GM04503 (cell line): ENCODE measurements at places on chromosomes 7 and 10.

- no peak for DNase-seq
These were observed 55.3 kb downstream of the SCIN start for GRCh38 chr7:12625836-12626235.

GRCh38 chr10:47055386-47056246 is 144.4 kb downstream of the PTPN20 start:
- DNase-seq = no peak

GRCh38 chr10:33150889-33151288 is 183.6 kb downstream of the NRP1 start:
- DNase-seq = no peak

DNA sequence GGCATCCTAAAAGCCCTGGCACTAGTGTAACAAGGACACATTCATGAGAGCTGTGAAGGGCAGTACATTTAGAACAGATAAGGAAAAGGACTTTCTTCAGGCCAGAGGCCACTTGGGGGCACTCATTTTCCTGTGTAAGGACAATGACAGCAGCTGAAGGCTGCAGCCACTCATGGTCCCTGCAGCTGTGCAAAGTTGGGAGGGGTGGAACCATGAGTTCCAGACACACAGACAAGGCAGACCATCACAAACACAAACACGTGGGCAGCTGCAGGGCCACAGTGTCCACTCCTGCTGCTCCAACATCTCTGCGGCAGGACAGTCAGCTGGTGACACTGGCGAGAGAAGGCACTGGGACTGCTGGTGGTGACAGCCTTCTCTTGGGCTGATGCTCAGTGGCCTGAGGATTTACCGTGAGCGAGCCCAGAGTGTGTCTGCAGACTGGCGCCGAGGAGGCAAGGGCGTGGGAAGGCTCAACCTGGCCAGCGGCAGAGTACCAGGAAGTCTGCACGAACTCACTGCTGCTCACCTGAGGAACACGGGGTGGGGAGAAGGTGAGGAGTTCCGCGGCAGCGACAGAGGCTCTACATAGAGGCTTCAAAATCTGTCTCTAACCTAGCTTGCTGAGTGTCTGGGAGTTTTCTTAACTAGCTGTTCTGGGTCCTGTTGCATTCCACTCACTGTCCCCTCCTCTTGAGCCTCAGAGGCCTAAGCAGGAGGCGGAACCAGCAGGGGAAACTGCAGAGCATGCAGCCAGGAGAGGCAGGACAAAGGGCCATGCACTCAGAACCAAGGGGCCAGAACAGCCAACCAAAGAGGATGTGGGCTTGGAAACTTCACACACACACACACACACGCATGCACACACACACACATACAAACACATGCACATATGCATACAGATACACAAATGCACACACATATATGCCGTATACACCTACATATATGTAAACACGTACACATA is 76.5 kb upstream of the DDC start:
- no peak for DNase-seq

DNA sequence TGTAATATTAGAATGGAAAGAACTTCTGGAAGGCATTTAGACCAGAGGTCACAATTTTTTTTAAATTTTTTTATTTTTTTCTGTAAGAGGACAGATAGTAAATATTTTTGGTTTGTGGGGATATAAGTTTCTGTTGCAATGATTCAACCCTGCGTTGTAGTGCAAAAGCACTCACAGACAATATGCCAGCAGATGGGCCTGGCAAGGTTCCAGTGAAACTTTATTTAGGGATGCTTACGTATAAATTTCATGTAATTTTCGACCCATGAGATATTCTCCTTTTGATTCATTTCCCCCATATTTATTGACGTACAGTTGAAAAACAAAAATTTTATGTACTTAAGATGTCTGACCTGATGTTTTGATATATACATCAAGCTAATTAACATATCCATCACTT is 72.8 kb upstream of the NMT2 start:
- DNase-seq = no peak

DNA sequence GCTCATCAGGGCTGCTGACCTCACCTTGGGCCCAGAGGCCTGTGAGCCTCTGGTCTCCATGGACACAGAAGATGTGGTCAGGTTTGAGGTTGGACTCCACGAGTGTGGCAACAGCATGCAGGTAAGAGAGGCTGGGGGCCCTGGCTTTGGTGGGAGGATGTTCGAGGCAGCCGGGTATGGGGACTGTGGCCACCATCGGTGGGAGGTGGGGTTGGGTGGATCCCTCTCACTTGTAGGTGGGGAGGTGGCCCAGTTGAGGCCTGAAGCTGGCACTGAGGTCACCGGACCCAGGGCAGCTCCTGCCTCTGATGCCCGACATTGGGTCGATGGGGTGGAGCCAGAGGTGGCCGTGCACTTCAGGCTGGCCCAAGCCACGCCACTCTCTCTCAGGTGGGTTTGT is 406 bp downstream of the ZP3 start:
- no peak for DNase-seq

DNA sequence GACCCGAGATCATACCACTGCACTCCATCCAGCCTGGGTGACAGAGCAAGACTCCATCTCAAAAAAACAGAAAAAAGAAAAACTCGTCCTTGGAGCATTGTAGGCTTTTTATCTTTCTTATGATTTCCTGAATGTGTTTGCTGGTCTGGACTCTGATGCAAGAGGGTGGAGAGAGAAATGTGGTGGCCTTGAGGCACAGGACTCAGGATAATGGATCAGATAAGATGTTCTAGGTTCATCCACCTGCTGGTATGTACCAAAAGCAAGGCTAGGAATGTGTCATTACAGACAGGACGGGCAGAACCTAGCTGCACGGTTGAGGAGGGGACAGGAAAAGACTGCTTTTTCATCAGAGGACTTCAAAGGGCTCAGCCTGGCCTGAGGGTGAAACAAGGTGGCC is 33.5 kb downstream of the GCC1 start:
- no peak for DNase-seq

GRCh38 chr7:120856621-120857352 is 1.2 kb downstream of the TSPAN12 start:
- DNase-seq = no peak

GRCh38 chr7:120233338-120233737 is 39.6 kb upstream of the KCND2 start:
- DNase-seq = no peak

- no peak for DNase-seq
These were observed 964.8 kb downstream of the SORCS3 start for GRCh38 chr10:105605918-105606317.

DNA sequence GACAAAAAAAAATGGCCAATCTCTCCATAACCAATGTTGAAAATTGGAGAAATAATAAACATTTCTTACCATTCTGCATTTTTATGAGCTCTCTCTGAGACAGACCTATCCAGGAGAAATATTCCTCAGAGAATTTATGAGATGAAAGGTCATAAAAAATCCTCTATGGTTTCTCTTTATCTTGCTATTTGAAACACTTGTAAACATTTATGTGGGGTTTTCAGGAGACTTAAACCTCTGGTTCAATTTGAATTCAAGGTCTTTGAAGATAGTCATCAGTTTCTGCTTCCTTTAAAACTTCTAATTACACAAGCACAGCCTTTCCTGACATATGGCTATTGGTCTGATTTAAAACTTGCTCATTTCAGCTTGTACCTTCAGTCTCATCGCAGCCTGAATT is 78.5 kb upstream of the APBB1IP start:
- no peak for DNase-seq

GRCh38 chr10:48478980-48479811 is 125.7 kb downstream of the ARHGAP22 start:
- DNase-seq = no peak

GRCh38 chr7:123230147-123230546 is 30.4 kb upstream of the SLC13A1 start:
- no peak for DNase-seq

DNA sequence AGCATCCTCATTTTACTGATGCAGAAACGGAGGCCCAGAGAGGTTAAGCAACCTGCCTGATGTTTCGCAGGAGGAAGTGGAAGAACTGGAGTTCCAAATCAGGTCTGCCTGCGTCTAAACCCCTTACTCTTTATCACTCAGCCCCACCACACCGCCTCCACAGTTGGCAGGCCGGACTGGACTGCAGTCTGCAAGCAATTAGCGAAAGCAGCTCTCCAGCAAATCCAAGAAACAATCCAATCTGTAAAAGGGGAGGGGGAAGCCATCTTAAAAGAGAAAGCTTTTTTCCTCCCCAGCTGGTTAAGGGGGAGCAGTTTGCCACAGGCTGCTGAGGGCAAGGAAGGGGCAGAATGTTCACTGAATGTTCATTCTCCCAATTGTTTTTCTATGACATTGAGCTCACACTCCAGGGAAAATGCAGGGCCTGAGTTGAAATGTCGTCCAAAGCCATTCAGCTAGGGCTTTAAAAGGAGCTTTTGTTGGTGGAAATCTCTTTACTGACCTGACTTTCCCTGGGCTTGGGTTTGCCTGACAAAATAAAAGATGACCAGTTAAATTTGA is 350.1 kb downstream of the RNLS start:
- no peak for DNase-seq

GRCh38 chr10:68594405-68594804 is 34.3 kb downstream of the TET1 start:
- no peak for DNase-seq

DNA sequence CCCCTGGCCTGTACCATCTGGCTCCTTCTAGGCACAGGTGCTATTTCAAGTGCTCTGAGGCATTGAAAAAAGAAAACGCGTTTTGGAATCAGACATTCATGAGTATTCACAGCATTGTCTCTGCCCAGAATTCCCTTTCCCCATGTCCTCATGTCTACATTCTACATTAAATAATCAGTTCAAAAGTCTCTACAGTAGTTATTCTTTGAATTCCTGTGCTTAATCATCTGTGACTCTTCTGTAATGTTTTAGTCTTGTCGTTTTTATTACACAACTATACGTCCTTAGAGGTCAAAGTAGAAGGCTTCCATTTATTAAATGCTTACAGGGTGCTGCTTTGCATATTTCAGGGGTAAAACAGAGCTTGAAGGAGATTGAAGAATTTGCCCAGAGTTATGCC is 95.7 kb downstream of the BICC1 start:
- no peak for DNase-seq

- peak; percentile 71 for DNase-seq
These were observed 105.5 kb downstream of the MYOF start for GRCh38 chr10:93376372-93377293.

DNA sequence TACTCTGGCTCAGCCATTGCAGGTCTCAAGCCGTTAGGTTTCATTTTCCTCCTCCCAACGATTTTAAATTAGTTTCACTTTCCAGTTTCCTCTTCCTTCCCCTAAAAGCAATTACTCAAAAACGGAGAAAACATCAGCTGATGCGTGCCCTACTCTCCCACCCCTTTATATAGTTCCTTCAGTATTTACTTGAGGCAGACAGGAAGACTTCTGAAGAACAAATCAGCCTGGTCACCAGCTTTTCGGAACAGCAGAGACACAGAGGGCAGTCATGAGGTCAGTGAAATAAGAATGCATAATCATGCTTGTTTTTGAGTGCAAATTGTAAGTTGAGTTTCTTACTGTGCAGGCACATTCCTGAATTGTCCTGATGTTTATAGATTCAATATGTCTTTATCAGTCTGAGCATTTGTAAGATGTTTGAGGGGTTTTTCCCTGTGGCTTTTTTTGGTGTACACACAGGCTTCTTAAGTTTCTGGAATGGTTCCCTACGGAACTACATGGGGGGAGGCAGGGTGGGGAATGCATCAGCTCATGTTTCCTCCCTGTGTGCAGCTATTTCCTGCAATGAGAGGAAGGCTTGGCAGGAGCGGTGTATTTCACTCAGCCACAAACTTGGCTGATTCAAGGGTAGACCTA is at the start of gene IFIT3:
Gene IFIT3 (plus strand): TSS at position 195 of the 639 bp plus-strand sequence. CDS start 77 bp downstream, at position 272.
- DNase-seq = peak; percentile 82

GRCh38 chr10:7932301-7933036 is 114.2 kb downstream of the TAF3 start:
- no peak for DNase-seq

GRCh38 chr7:141324870-141325269 is 226.3 kb upstream of the AGK start:
- no peak for DNase-seq

GRCh38 chr7:95220328-95220727 is 104.0 kb downstream of the PON1 start:
- DNase-seq = no peak

DNA sequence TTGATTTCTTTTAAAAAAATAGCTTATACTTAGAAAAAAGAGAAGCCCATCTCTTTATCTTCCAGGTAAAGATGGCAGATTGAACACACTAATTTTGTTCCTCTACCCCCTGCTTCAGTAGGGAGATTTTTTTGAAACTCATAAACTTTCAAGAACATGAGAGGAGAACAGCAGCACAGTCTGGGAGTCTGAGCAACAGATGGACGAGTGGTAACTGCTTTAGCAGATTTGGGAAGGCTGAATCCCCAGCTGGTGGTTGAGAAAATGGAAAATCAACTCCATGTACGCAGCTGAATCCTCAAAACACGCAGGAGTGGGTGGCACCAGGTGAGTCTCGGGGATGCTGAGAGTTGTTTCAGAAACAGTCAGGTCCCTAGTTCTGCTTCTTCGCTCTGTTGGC is 114.6 kb upstream of the CTBP2 start:
- no peak for DNase-seq

- no peak for DNase-seq
These were observed 40.1 kb downstream of the IQUB start for GRCh38 chr7:123494193-123494796.

GRCh38 chr10:71865561-71866041 is 14.6 kb upstream of the PSAP start:
- DNase-seq = no peak

DNA sequence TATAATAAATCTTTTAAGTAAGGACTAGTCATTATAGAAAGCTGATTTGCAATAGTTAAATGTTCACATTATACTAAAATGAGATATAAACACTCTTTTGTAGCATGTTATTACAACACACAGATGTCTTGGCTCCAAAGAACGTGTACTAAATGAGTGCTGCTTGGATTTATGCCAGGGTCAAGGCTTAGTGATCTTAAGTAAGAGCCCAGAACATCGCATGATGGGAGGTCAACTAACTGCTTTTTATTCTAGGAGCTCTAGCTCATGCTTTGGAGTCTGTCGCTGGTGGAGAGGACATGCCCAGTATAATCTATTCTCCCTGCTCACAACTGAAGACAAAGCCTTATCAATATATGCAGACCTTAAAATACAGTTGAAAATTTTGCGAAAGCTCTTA is 315.1 kb downstream of the BBS9 start:
- no peak for DNase-seq

- DNase-seq = no peak
These were observed 103.6 kb downstream of the MKLN1 start for GRCh38 chr7:131431289-131431688.

GRCh38 chr7:46259947-46260346 is 338.9 kb upstream of the IGFBP3 start:
- no peak for DNase-seq

DNA sequence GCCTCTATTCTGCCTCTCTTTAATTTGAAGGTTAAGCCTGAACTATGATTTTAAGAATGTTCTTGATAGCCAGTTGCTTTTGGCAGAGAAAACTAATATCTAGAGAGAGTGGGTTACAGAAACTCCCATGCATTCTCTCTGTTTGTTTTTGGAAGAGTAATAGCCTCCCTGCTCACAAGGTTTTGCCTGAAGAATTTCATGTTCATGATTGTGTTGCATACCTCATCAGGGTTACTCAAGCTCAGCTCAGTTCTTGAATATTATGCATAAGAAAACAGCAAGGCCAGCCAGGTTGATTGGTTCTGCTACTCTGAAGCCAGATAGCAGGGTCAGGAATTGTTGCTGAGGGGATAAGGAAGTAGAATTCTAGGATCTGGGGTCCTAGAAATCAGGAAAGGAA is 137.4 kb downstream of the MDFIC start:
- no peak for DNase-seq
